ENCODE measurements at places on chromosomes 7 and 10. TPM values are rescaled to one million over a fixed set of nuclear protein-coding genes. Genes with fewer than 3 reads are reported as not detected.

The PDE6C gene
- 0.44 TPM for polyA plus RNA-seq

- peak; percentile 67 for DNase-seq
These were observed 361 bp upstream of the PLXDC2 start for GRCh38 chr10:19815731-19816410.

- no peak for DNase-seq
These were observed 907.8 kb downstream of the GATA3 start for GRCh38 chr10:8962249-8962648.

- DNase-seq: no peak
These were observed 148.4 kb downstream of the KLF6 start for GRCh38 chr10:3636356-3637181.

DNA sequence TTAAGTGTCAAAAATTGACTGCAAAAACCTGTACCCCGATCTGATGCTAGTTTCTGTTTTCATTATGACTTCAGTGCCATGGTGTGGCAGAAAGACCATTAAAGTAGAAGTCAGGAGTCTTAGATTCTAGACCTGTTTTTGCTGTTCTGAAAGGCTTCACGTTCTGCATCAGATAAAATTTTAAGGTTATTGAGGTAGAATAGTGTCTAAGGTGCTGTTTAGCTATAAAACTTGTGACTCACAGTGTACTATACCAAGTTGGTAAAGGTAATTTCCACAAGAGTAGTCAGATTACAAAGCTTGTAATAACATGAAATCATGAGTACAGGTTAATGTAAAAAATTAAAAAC, 38.6 kb downstream of the ZNRF2 start:
- no peak for DNase-seq

DNA sequence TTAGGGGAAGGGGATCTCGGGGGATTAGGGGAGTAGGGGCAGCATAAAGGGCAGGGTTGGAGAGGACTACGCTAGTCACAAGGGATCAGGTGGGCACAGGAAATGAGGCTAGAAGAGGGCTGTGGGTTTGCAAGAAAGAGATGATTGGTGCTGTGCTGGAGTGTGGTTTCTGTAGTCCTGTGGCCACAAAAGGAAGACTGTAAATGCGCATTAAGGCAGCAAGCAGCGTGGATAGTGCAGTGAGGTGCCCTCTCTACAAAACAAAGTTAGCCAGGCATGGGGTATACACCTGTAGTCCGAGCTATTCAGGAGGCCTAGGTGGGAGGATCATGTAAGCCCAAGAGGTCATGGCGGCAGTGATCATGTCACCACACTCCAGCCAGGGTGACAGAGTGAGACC, 212.1 kb downstream of the MLLT10 start:
- DNase-seq: no peak

DNA sequence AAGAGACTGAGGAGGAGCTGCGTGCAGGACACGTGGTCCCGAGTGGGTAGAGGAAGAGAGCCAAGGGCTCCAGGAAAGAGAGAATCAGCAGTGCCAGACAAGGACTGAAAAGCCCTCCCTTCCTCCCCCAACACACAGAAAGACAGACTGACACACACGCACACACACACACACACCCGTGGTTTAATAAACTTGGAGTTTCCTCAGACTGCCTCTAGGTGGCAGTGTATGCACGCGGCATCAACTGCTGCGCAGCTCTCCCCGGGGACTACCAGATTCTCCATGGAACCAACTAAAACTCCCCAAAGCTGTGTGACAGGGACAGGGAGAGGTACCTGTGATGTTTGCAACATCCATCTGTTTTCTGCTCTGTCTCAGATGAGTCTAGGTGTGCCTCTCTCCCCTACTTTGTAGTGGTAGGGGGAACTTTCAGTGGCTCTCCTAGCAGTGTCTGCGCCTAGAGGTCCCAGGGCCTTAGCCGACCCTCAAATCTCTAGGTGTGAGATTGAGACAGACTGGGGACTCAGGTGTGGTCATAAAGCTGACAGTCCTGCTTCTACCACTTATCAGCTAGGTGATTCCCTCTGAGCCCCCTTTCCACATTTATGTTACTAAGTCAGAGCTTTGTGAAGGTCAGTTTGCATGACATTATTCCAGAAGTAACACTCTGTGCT, 9.3 kb upstream of the TSPAN14 start:
- DNase-seq: no peak

The MBL2 gene
- polyA plus RNA-seq: not detected

DNA sequence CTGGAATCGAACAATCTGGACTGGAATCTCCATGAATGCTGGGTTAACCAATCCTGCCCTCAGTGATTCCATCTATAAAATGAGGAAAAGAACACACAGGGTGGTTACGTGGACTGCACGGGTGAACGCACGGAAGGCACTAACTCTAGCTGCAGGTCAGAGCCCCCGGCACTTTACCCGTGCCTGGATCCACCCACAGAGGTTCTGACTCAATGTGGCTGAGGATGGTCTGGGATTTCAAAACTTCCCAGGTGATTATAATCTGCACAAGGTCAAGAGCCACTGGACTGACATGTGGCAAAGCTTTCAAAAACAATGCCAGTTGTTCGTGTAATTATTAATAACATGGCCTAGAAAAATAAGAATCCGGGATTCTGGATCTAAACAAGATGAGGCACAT, 29.2 kb downstream of the KIAA1549 start:
- DNase-seq: no peak

The SORCS1 gene
- polyA plus RNA-seq: 21.1 TPM
